ENCODE measurements at places on chromosomes 1 and 21. TPM values are rescaled to one million over a fixed set of nuclear protein-coding genes. Genes with fewer than 3 reads are reported as not detected.

HSD11B1 gene
- 2.8 TPM for total RNA-seq

- DNase-seq, result no peak
These were observed 19.8 kb downstream of the PARP1 start for GRCh38 chr1:226388131-226388530.

DNA sequence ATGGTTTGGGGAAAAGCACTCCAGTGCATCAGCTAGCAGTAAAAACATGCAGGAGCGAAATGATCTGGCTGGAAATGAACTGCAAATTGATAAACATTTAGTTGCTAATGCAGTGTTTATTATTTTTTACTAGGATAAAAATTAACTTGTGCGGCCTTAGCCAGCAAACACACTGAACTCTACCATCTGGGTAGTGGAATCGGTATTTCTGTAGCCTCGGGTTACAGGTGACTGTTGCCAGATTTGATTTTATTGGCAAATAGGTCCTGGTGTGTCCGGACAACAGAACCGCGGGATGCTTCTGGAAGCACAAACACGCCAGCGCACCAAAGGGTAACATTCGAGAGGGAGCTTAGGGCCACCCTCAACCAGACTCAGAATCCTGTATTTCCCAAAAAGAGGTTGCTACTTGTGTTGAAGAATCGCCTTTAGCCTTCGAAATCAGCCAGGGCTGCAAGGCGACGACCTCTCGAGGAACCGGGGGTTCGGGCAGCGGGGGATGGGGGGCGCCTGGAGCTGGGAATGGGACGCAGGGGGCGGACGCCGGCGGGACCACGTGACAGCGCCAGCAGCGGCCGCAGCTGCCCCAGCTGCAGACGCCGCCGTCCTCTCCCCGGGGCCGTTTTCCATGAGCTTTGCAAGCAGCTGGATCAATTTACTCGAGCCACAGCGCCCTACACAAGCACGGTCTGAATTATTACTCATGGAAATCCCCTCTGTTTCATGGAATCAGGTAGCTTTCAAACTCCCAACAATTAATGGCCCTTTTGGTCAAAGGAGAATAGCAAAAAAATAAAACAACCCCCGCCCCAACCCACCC lies 158.8 kb downstream of the TOMM20 start:
- DNase-seq, result no peak

DNA sequence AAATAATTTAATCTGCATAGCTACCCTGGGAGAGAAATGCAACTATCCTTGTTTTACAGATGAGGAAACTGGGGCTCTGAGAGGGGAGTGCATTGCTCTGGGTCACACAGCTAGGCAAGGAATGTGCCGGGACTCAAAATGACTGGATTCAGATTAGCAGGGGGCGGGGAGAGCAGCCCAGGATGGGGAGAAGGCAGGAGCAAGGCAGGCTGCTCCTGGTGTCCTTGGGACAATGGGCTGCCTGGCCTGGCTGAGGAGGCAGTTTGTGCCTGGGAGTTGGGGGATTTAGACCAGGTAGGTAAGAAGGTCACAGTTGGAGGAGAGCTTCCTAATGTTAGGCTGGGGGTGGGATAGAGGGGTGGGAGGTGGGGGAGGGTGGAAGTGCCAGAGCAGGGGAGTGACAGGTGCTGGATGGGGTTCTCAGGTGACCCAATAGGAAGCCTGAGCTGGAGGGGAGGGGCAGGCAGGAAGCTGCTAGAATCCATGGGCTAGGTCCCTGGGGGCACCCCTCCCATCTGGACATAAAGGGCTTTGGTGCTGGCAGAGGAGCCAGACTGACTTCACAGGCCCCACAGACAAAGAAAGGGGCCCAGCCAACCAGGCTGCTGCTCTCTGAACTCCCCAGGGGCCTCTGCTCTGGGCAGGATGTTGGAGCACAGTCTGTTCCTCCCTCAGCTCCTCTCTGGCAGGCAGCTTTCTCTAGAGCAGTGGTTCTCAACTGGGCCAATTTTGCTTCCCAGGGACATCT lies 29.0 kb downstream of the TRIM62 start:
- no peak for DNase-seq

DNA sequence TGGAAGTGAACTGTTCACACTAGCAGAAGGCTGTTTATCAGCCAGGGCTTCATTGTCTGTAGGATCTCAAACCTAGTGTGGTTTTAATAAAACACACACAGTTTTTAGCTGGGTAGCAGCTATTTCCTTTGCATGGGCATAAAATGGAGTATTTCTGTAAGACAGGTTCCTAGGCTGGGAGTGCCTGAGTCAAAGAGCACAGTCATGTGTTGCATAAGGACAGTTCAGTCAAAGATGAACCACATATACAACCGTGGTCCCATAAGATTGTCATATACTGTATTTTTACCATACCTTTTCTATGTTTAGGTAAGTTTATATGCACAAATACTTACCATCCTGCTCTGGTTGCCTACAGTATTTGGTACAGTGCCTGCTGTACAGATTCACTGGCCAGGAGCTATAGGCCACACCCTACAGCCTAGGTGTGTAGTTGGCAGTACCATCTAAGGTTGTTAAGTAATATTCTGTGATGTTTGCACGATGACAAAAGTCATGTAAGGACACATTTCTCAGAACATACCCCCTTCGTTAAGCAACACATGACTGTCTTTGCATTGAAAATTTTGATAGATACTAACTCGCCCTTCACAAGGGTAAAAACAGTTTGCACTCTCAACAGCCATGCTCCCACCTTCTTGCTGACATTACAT lies 17.2 kb downstream of the LGALS8 start:
- DNase-seq, result no peak

GRCh38 chr1:216758161-216758560 lies 34.9 kb upstream of the ESRRG start:
- DNase-seq, result no peak

DNA sequence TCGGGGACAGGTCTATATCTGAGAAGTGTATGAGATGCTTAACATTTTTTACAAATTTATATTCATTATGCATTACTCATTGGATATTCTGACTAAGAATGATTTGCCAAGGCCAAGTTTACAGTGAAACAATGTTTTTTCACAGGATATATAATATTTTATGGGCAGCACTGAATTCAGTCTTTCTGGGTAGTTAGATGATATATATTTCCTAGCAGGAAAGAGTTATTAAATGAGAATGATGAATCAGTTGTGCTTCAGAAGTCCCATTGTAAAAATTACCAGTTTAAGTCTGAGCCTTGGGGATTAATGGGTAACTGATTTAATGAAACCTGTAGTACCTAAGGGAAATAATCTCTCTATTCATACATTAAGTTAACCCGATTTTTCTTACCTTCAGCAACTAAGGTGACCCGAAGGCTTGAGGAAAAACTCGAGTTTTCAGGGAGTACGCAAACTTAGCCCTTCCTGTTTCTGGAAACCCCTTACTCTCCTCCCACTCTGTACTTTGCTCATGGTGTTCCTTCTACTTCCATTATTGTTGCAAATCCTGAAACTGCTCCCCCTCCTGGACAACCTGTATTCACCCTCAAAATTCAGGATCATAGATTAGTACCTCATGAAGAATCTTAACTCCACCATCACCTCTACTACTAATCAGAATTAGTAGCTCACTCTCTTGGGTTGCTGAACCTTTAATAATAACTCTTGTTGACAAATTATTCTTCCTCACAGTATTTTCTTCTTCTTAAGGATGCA lies 135.1 kb downstream of the AK5 start:
- DNase-seq, result no peak

- no peak for DNase-seq
These were observed 84.3 kb downstream of the CAMTA1 start for GRCh38 chr1:6869545-6869944.

GRCh38 chr1:93740601-93741031 lies 59.0 kb upstream of the BCAR3 start:
- no peak for DNase-seq

- no peak for DNase-seq
These were observed 421.7 kb upstream of the DEPDC1 start for GRCh38 chr1:68918563-68918962.

DNA sequence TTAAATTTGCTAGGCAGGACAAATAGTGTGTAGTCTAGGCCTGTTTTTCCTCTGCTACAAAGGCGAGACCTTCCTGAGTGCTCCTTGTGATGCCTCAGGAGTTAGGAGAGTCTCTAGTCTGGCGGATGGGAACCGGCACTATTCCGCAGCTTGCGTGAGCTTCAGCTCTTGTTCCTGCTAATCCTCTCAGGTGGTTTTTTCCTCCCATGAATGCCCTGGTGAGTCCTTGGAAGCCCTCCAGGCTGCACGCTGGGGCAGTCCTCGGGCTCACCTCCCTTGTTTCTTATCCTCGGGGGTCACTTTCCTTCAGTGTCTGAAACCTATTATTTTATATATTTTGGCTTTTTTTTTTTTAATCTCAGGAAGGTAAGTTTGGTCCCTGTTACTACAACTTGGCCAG lies 28.2 kb downstream of the UTS2 start:
- no peak for DNase-seq

DNA sequence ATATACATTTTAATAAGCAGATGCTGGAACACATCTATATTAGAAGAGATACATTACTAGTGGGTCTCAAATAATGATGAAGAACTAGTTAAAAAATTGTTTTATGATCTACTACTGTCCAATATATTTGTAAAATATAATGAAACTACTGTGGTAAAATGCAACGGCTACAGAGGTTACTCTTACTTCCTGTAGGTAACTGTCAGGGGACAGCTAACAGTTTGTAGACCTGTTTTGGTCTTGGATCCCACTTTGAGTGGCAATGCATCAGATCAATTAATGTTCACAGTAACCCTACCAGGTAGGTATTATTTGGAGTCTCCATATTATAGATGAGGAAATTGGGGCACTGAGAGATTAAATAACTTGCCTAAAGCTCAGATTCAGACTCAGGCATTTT lies 26.7 kb upstream of the MYSM1 start:
- DNase-seq, result no peak

GRCh38 chr1:40633523-40633922 lies 32.0 kb downstream of the RIMS3 start:
- DNase-seq, result no peak

ASH1L gene
- 100 TPM for total RNA-seq

DNA sequence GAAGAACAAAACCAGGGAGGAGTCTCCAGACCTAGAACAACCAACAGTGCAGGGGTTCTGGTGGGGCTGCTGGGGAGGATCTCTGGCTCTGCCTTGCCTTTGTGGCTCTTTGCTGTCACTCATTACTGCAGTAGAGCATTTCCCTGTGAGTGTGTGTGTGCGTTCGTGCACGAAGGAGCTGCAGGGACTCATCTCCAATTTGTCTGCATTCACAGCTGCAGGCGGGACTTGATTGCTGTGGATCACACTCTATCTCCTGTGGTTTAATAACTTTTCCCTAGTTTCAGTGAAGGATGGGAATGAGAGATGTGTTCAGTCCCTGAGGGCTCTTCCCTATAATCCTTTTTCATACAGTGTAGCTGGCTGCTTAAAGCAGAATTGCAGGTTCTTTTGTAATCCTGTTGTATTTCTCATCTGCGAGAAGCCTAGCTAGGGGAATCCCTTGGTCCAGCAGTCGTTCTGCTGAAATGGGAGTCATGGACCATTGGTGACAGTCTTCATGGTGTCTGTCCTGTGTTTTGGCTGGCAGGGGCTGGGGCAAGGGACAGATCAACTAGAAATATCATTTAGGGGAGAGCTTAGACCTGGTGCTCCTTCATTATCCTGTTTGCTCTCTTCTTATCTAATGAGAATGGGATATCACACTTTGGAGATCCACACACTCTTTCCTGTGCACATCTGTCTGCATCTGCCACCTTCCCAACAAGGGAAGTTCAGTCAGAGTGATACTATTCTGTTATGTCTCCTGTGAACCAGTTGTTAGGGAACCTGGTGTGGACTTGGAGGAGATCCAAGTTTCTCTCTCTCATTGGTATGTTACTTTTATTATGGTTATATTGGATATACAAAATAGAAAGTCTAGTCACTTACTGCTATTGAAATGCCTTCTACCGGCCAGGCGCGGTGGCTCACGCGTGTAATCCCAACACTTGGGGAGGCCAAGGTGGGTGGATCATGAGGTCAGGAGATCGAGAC lies 3.0 kb downstream of the PCP4L1 start:
- DNase-seq, result no peak

DNA sequence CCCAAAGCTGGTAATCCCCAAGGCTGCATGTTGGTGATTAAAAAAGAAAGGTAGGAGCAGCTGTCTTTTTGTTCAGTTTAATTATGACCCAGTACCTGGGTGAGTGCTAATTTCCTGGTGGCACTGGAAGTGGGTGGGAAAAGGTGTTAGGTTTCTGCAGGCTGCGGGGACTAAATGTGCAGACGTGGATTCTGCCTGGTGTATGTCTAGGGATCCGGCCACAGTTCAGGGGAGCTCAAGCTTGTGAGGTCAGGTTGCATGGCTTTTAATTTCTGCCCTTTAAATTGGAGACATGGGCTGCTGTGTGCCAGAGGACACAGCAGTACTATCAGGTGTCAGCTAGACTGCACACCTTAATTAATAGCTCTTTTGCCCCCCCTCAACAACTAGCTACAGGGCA lies 20.3 kb upstream of the TBX19 start:
- no peak for DNase-seq

WASF2 gene
- total RNA-seq, result 131 TPM

- peak; percentile 88 for DNase-seq
These were observed at the start of gene PTPRF for GRCh38 chr1:43530483-43531106. Gene PTPRF (plus strand): TSS chr1:43530883. CDS start chr1:43545076, 14,193 bp downstream.

CD48 gene
- total RNA-seq, result 8.6 TPM

DNA sequence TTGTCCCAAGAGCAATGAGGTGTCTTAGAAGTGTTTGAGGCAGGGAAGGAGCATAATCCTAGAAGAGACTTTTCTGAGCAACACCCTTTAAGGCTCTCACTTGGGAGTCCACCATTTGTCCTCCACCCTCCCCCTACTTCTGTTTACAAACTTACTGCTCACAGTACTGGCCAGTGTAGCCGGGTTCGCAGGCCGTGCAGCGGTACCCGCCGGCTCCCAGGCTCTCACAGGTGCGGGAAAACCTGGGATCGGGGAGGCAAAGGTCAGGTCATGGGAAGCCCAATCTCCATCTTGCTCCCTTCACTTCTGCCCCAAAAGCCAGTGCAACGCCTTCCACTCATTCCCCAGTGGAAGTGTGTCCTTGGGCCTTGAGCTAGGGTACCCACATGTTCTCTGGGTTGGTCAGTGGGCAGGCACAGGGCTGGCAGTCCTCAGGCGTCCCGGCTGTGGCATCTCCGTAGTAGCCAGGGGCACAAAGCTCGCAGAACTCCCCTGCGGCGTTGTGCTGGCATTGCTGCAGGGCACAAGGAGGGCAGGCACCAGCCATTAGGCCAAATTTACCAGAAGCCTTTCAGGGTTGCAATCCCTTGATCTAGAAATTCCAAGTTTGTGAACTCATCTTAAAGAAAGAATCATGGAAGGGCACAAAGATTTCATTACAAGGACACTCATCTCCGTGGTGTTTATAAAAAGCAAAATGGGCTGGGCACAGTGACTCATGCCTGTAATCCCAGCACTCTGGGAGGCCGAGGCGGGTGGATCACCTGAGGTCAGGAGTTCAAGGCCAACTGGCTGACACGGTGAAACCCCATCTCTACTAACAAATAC lies 49.8 kb downstream of the LDLRAD2 start:
- DNase-seq, result no peak

DNA sequence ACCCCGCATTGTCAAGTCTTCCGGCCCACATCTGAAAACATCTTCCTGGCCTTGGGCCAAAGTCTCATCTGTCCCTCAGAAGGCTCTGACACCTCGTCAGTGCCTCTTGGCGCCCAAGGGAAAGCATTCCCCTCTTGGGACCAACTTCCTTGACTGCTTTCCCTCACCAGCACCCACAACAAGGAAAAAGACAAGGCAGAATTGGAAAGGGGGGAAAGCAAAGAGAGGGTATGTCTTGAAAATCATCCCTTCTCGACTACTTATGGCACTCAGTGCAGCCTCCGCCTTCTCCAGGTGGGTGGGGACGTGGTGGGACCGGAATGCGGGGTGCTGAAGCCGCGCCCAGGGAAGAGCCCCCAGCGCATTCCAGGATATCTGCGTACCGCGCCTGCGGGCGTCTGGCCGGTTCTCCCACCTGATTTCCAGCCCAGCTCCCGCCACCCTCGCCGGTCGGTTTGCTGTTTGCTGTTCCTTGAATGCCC lies 554 bp upstream of the SLC39A1 start:
- DNase-seq, result peak; percentile 74

OR10J1 gene
- total RNA-seq, result not detected

Data from mucosa of descending colon (tissue), 3 donors.